ENCODE measurements at places on chromosomes 16 and 17.

DNA sequence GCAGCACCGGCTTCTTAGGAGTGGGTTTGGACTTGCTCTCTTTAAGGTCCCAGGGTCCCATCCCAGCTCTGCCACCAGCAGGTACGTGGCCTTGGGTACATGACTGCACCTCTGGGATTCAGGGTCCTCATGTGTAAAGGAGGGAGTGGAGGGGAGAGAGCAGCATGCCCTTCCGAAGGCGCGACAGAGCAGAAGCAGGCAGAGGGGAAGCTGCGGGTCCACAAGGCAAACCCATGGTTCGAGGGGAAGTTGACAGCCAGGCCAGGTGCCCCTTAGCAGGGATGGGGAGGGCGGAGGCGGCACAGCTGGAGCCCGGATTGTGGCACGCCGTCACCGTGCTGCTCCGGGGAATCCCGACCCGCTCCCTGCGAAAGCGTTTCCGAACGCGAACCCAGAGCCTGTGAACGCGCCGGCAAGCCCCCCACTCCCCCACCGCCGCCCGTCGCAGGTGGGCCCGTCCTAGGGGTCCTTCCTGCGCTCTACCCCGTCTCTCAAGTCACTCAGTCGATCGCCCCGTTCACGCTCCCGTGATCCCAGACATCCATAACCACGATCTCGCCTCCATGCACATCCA, 4.1 kb upstream of the TBX2 start:
- no peak for DNase-seq
- H3K36me3 ChIP-seq: no peaks in the 10 kb centered on the region
- H3K27ac ChIP-seq: no peak overlapping the region
- peaks cover 63% of the 10 kb centered on the region for H3K27me3 ChIP-seq

DNA sequence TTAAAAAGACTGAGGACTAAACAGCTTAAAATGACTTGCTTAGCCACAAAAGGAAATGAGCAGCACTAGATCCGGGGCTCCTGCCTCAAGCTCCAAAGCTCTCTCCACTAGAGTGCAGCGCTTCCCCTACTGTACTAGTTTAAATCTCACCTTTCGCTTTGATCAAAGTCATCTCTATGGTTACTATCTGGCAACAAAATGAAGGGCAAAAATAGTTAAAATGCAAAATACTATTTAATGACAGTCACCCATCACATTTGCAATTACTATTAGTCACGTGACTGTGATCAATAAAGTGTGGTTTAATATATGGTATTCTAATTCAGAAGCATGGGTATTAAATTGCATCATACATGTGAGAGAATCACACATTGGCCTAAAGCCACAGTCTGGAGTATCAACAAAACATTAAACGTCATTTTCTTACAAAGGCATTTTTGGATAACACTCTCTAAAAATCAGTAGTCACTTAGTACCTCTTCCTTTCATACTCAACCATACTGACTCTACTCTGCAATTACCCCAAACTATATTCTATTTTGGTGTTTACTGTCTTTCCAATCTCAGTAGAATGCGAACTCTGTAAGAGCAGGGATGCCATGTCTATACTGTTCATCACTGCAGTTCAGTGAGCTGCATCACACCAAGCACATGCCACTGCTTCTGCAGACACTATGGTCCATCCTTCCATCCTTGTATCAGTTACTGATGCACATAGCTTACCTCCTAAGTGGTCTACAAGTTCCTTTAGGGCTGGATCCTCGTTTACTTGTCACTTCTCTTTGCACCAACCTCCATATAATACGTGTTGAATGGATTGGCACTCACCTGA, 6.2 kb downstream of the PSMD12 start:
- no peak overlapping the region for H3K4me3 ChIP-seq
- H3K4me1 ChIP-seq: peaks cover 8% of the 10 kb centered on the region
- no peak overlapping the region for H3K27ac ChIP-seq

DNA sequence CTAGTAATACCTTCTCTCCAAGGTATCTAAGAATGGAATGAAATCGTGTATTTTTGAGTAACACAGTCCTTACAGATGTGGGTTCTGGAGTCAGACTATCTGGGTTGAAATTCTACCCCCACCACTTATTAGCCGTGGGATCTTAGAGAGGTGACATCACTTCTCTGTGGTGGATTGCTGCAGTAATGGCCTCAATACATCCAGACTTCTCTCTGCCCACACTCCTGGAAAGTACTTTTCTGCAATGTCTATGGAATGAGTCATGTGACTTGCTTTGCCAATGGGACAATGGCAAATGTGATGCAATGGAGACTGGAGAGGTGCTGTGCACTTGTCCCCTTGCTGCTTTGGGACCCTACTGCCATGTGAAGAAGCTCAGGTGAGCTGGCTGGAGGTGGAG, 418.2 kb downstream of the HAPSTR1 start:
- no peaks in the 10 kb centered on the region for H3K36me3 ChIP-seq
- no peak for DNase-seq
- no peaks in the 10 kb centered on the region for H3K4me1 ChIP-seq
- no peak overlapping the region for H3K27ac ChIP-seq

GRCh38 chr17:44782326-44782850, 23.6 kb downstream of the ADAM11 start:
- DNase-seq: no peak
- H3K4me1 ChIP-seq: peaks cover 2% of the 10 kb centered on the region
- H3K27ac ChIP-seq: no peak overlapping the region
- no peak overlapping the region for H3K4me3 ChIP-seq
- H3K36me3 ChIP-seq: no peaks in the 10 kb centered on the region
- no peaks in the 10 kb centered on the region for H3K27me3 ChIP-seq

GRCh38 chr16:73047536-73048291, at the start of gene ZFHX3:
Gene ZFHX3, minus strand, starts transcription at chr16:73048128. Its CDS starts 87,983 bp downstream, at chr16:72960145.
- H3K36me3 ChIP-seq: no peaks in the 10 kb centered on the region
- H3K27ac ChIP-seq: peak within 1 kb of the TSS; percentile 77
- peak within 1 kb of the TSS; percentile 38 for H3K4me3 ChIP-seq
- H3K4me1 ChIP-seq: peaks cover 3% of the 10 kb centered on the region
- DNase-seq: peak; percentile 27
- H3K27me3 ChIP-seq: peaks cover 43% of the 10 kb centered on the region

GRCh38 chr17:27256225-27257030, 37.5 kb upstream of the WSB1 start:
- H3K27me3 ChIP-seq: no peaks in the 10 kb centered on the region
- no peak for DNase-seq
- H3K4me3 ChIP-seq: no peak overlapping the region

- no peaks in the 10 kb centered on the region for H3K27me3 ChIP-seq
- DNase-seq: no peak
- H3K36me3 ChIP-seq: no peaks in the 10 kb centered on the region
- H3K4me1 ChIP-seq: no peaks in the 10 kb centered on the region
- H3K27ac ChIP-seq: no peak overlapping the region
- H3K4me3 ChIP-seq: no peak overlapping the region
Measured at GRCh38 chr16:54976651-54977200, 46.1 kb downstream of the IRX5 start.

GRCh38 chr17:41811549-41812380, at the start of gene P3H4:
Gene P3H4, minus strand, starts transcription at chr17:41811949. Its CDS starts 34 bp downstream, at chr17:41811915.
- H3K27me3 ChIP-seq: peaks cover 65% of the 10 kb centered on the region
- H3K36me3 ChIP-seq: no peaks in the 10 kb centered on the region
- no peak within 1 kb of the TSS for H3K27ac ChIP-seq
- peaks cover 9% of the 10 kb centered on the region for H3K4me1 ChIP-seq
- DNase-seq: no peak

GRCh38 chr16:87515475-87516330, 22.9 kb upstream of the ZCCHC14 start:
- no peak overlapping the region for H3K4me3 ChIP-seq
- no peaks in the 10 kb centered on the region for H3K27me3 ChIP-seq
- no peaks in the 10 kb centered on the region for H3K4me1 ChIP-seq
- no peaks in the 10 kb centered on the region for H3K36me3 ChIP-seq
- no peak overlapping the region for H3K27ac ChIP-seq

- H3K4me3 ChIP-seq: no peak overlapping the region
- DNase-seq: peak; percentile 47
- H3K4me1 ChIP-seq: peaks cover 20% of the 10 kb centered on the region
- no peaks in the 10 kb centered on the region for H3K27me3 ChIP-seq
- H3K36me3 ChIP-seq: no peaks in the 10 kb centered on the region
Measured at GRCh38 chr17:75749545-75750389, 15.2 kb downstream of the GALK1 start.

Measured in thymus (tissue), 14 donors.